ENCODE measurements at places on chromosomes 1 and 21. TPM values are rescaled to one million over a fixed set of nuclear protein-coding genes. Genes with fewer than 3 reads are reported as not detected.

Gene PRDX6
- total RNA-seq = 129 TPM

Gene TNNT2
- total RNA-seq = not detected

Gene TIPRL
- total RNA-seq = 54.2 TPM

Gene CHODL
- not detected for total RNA-seq

Gene PPIAL4G
- total RNA-seq = 0.14 TPM

Gene FAM72B
- total RNA-seq = 36.2 TPM

Gene BCAN
- total RNA-seq = not detected

Gene STMN1
- 630 TPM for total RNA-seq

Gene UMODL1
- not detected for total RNA-seq

Gene SPRR2F
- not detected for total RNA-seq

Gene FCGR2B
- not detected for total RNA-seq

Gene RGS1
- total RNA-seq = 27.1 TPM

Gene S100B
- total RNA-seq = not detected

Gene OR2G3
- total RNA-seq = not detected

Gene LRRC53
- total RNA-seq = not detected

Gene MRAP
- not detected for total RNA-seq

Gene GART
- total RNA-seq = 210 TPM

Gene CFHR1
- total RNA-seq = not detected

Gene RBM11
- total RNA-seq = 1.5 TPM

Gene DMRTB1
- total RNA-seq = not detected

Gene E2F2
- total RNA-seq = 26.3 TPM

Gene SLC2A5
- total RNA-seq = not detected

Gene OR2T11
- total RNA-seq = not detected
